ENCODE measurements at places on chromosomes 12 and 14.

DNA sequence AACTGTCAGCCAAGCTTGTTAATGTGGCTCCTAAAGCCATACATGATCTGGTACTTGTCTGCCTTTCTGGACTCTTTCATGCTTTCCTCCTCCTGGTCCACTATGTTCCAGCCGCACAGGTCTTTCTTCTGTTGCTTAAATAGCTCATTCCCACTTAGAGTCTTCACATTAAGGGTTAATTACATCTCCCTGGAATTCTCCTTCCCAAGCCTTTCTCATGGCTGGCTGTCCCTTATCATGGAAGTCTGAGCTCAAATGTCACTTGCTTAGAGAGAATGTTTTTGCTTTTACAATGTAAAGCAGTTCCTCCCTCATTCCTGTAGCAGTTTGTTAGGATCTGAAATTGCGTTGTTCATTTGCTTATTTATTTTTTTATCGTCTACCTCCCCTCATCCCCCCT is 199.6 kb downstream of the TRHDE start:
- no peak for DNase-seq

DNA sequence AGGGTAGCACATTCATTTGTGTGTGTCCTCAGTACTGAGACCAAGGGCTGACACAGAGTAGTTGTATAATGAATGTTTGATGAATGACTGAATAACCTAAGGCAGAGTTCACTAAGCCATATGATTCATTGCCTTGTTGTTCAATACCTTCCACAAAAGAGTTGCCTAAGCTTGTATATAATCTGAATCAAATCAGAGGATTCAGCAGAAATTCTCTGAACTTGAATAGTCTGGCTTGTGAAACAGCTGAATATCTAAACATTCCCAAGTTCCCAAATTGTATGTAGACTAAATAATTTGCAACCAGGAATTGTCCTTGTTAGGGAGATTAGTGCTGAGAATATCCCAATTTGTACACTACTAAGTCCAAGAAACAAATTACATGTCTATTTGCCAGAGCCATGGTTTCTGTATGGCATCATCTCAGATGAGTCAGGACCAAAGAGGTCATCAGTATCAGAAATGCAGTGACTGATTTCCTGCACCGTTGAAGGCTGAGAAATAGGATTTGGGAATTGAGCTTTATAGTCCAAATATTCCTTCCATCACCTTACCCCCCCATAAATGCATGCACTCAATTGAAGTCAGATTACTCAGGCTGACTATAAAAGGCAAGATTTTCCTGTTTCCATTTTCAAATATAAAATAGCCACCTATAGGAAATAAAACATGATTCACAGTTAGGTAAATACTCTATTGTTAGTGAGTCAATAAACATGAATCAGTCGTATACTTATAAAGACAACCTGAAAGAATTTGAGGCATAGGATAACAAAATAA is 168.7 kb downstream of the PHLDA1 start:
- DNase-seq, result no peak

GRCh38 chr12:84922693-84923092 is 10.1 kb upstream of the SLC6A15 start:
- no peak for DNase-seq

GRCh38 chr14:37246427-37246829 is 48.7 kb downstream of the MIPOL1 start:
- DNase-seq, result no peak

GRCh38 chr14:105286759-105287144 is 14.0 kb downstream of the BRF1 start:
- no peak for DNase-seq

- no peak for DNase-seq
These were observed 57.8 kb downstream of the GALNT16 start for GRCh38 chr14:69317780-69318179.

- peak; percentile 35 for DNase-seq
These were observed 30.3 kb upstream of the ADIPOR2 start for GRCh38 chr12:1660304-1661187.

GRCh38 chr14:72929316-72930080 is 3.2 kb downstream of the DCAF4 start:
- no peak for DNase-seq

DNA sequence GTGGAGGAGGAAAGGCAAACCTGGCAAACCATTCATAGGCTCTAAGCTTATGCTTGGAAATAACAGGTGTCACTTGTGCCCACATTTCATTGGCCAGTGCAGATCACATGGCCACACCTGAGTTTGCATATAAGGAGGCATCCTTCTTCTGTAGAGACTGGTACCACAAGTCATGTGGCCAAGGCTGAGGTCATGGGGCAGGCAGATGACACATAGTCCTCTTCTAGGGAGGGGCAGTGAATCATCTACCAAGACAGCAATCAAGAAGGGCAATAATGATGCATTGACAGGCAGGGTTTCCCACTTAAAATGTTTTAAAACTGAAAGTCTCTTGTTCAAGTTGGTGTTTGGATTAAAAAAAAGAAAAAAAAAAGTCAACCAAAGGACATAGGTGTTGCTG is 77.3 kb downstream of the DAAM1 start:
- DNase-seq, result no peak

DNA sequence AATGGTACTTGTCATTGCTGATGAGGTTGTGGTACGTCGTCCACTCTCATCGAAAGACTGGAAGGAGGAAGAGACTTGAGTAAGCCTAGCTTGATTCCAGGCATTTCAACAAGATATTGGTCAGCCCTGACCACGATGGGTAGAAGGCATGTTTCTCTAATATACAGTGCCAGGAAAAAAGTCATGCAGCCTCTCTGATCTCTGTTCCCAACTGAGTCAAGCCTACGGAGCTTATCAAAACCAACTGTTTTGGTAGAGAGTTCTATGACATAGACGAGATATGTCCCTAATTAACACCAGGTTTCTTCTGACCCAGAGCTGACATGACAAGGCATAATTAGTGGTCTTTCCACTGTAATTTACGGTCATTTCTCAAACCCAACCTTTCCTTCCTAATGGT is 58.5 kb downstream of the NIN start:
- no peak for DNase-seq

GRCh38 chr14:37894463-37894862 is 299.0 kb downstream of the TTC6 start:
- DNase-seq, result no peak
